Vagina (tissue), 2 donors: ENCODE measurements at places on chromosomes 4 and X. TPM values are rescaled to one million over a fixed set of nuclear protein-coding genes. Genes with fewer than 3 reads are reported as not detected.
A peak's percentile ranks its signal among the peaks of the same experiment; 100 is the strongest.

Gene USP9X
- 72.4 TPM for total RNA-seq

- H3K27me3 ChIP-seq = no peaks in the 10 kb centered on the region
- peak overlapping the region; percentile 68 for H3K27ac ChIP-seq
- DNase-seq = no peak
Observed at GRCh38 chr4:87120411-87121162, 99.8 kb downstream of the KLHL8 start.

- no peak overlapping the region for H3K4me3 ChIP-seq
- peaks cover 6% of the 10 kb centered on the region for H3K4me1 ChIP-seq
- H3K27me3 ChIP-seq = no peaks in the 10 kb centered on the region
- H3K36me3 ChIP-seq = no peaks in the 10 kb centered on the region
Observed at GRCh38 chr4:1556541-1557220, 127.4 kb downstream of the FAM53A start.

DNA sequence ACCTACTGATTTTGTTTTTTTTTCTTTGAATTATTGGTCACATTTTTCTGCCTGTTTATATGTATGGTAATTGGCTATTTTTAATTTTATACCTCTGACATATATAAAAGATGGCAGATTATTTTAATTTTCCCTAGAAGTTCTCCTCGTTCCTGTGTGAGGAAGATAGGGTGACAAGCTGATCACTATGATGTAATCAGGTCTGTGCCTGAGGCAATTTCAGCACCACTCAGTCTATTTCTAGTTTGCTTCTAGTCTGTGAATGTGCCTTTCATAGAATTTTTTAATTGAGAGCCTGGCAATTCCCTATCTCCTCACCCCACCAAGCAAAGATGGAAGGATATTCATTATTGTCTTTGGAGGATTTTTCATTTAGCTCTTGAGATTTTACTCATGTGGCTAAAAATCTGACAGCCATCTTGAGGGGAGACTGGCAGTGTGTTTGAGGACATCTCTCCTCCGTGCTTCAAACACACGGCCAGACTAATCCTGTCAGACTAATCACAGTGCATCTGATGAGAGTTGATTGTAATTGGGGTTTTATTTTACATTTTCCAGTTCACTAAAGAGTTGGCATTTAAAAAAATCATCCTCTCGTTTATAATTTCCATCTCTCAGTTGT is 500.3 kb downstream of the TRIML1 start:
- H3K27ac ChIP-seq = no peak overlapping the region
- DNase-seq = no peak
- H3K36me3 ChIP-seq = no peaks in the 10 kb centered on the region
- H3K4me3 ChIP-seq = no peak overlapping the region
- no peaks in the 10 kb centered on the region for H3K27me3 ChIP-seq

Gene DAPP1
- 22.6 TPM for total RNA-seq

DNA sequence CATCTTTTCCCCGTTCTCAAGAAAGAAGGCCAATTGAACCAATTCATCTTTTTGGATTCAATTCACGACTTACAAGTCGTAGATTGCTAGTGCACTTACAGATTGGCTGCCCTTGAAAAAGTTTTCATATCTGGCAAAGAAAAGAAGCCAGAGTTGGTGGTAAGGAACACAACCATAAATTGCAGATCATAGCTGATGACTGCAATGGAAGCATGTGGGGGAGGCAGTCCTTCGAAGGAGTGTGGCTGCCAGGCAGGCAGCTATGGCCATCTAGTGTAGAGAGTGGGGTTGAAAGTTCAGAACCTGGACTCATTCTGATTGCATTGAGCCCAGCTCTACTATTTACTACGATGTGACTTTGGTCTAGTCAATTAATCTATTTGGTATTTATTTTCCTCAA is 4.5 kb downstream of the GPM6A start:
- H3K27ac ChIP-seq = no peak overlapping the region
- H3K4me3 ChIP-seq = no peak overlapping the region
- H3K36me3 ChIP-seq = no peaks in the 10 kb centered on the region
- no peaks in the 10 kb centered on the region for H3K27me3 ChIP-seq

Gene GYG2
- 15.7 TPM for total RNA-seq

DNA sequence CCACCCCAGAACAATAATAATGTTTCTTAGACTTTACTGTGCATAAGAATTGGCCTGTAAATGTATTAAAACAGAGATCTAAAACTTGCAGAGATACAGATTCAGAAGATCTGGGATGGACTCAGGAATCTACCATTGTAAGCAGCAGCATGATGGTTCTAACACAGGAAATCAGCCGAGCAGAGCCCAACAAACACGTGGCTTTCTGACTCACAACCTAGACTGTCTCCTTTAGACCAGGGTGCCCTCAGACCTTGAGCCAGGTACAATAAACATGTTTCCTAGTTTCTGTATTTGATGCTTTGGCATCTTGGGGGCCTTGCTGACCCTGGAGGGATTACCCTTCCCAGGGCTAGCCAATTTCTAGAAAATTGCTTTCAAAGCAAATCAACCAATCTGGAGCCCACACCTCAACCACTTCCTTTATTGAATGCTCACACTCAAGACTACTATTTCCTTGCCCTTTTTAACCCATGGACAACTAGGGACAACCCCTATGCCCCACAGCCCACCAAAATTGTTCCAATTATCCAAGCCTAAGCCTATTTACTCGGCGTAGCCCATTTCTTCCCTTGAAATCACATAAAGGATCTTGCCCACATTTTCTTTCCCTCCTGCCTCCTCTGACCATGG is 80.5 kb downstream of the TBC1D9 start:
- no peaks in the 10 kb centered on the region for H3K36me3 ChIP-seq
- no peak overlapping the region for H3K27ac ChIP-seq
- H3K4me1 ChIP-seq = no peaks in the 10 kb centered on the region

GRCh38 chr4:77893451-77893850 is 30.8 kb downstream of the MRPL1 start:
- no peaks in the 10 kb centered on the region for H3K27me3 ChIP-seq
- H3K4me1 ChIP-seq = no peaks in the 10 kb centered on the region
- H3K27ac ChIP-seq = no peak overlapping the region
- H3K36me3 ChIP-seq = no peaks in the 10 kb centered on the region
- DNase-seq = no peak

Gene CDKL5
- 9.1 TPM for total RNA-seq

GRCh38 chr4:188975271-188975670 is 836.0 kb downstream of the TRIML1 start:
- H3K36me3 ChIP-seq = no peaks in the 10 kb centered on the region
- no peak overlapping the region for H3K4me3 ChIP-seq

Gene MAGEA11
- not detected for total RNA-seq

DNA sequence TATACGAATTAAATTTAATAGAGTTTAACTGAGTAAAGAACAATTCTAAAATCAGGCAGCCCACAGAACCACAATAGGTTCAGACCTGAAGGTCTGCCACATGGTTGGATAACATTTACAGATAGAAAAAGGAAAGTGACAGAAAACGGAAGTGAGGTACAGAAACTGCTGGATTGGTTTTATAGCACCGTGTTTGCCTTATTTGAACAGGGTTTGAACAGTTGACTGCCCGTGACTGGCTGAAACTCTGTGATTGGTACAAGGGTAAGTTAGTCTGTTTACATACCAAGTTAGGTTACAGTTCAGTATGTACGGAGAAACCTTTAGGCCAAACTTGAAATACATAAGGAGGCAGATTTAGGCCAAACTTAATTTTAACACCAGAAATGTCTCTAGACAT is 64.1 kb upstream of the ATXN3L start:
- H3K27ac ChIP-seq = no peak overlapping the region
- H3K4me1 ChIP-seq = no peaks in the 10 kb centered on the region
- no peaks in the 10 kb centered on the region for H3K27me3 ChIP-seq
- no peak overlapping the region for H3K4me3 ChIP-seq
- no peaks in the 10 kb centered on the region for H3K36me3 ChIP-seq

Gene SMARCA5
- 23.3 TPM for total RNA-seq

DNA sequence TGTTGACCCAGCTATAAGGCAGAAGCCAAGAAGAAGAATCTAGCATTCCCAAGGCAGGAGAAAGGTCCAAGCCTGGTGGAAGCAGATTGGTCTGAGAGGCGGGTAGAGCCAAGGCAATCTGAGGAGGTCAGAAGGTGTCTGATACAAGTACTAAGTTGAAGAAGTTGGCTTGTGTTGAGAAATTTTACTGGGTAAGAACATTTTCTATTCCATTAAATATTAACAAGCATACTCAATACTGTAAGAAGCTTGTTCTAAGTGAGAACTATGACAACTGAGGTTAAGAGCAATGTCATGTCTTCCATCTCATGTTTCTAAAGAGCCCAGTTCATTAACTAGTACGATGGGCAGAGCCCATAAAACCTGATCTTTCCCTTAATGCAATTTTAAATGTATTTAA is 75.0 kb downstream of the FAM13A start:
- no peak overlapping the region for H3K4me3 ChIP-seq
- H3K27me3 ChIP-seq = no peaks in the 10 kb centered on the region
- DNase-seq = no peak
- no peak overlapping the region for H3K27ac ChIP-seq
- no peaks in the 10 kb centered on the region for H3K36me3 ChIP-seq
- no peaks in the 10 kb centered on the region for H3K4me1 ChIP-seq

GRCh38 chr4:65738134-65738533 is 67.8 kb upstream of the EPHA5 start:
- DNase-seq = no peak
- H3K27ac ChIP-seq = no peak overlapping the region
- no peaks in the 10 kb centered on the region for H3K4me1 ChIP-seq
- no peaks in the 10 kb centered on the region for H3K36me3 ChIP-seq
- H3K27me3 ChIP-seq = no peaks in the 10 kb centered on the region

- peak overlapping the region; percentile 52 for H3K27ac ChIP-seq
- H3K4me3 ChIP-seq = peak overlapping the region; percentile 58
- no peaks in the 10 kb centered on the region for H3K36me3 ChIP-seq
- DNase-seq = no peak
- H3K4me1 ChIP-seq = peaks cover 25% of the 10 kb centered on the region
Observed at GRCh38 chr4:183905593-183906488, 734 bp downstream of the STOX2 start.

- H3K4me1 ChIP-seq = no peaks in the 10 kb centered on the region
- H3K27me3 ChIP-seq = no peaks in the 10 kb centered on the region
Observed at GRCh38 chr4:17817027-17817426, 6.2 kb downstream of the NCAPG start.

Gene TIMM8A
- total RNA-seq = 5.6 TPM

DNA sequence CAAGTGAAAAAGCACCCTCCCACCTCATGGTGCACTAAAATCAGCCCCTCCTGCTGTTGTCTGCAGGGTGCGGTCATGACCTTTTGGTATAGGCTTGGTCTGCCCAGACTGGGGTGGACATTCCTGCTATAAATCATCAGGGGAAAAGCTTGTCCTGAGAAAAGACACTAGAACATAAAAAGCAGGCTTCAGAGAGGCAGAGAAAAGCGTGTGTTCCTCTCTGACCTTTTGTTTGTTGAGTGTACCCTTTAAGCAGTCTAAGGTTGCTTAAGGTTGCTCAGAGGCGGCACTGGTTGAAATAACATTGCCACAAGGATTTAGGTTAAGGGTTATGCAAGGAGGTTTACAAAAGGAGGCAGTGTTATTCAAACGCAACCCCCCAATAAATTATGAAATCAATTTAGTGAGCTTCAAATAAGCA is 43.5 kb downstream of the CCDC158 start:
- no peak overlapping the region for H3K4me3 ChIP-seq
- H3K36me3 ChIP-seq = no peaks in the 10 kb centered on the region
- H3K4me1 ChIP-seq = no peaks in the 10 kb centered on the region
- no peak for DNase-seq
- H3K27ac ChIP-seq = no peak overlapping the region

- H3K4me1 ChIP-seq = peaks cover 8% of the 10 kb centered on the region
- H3K36me3 ChIP-seq = no peaks in the 10 kb centered on the region
- DNase-seq = no peak
- H3K4me3 ChIP-seq = no peak overlapping the region
- H3K27me3 ChIP-seq = no peaks in the 10 kb centered on the region
Observed at GRCh38 chr4:174503079-174503715, 19.1 kb downstream of the HPGD start.

Gene ERAS
- total RNA-seq = not detected

DNA sequence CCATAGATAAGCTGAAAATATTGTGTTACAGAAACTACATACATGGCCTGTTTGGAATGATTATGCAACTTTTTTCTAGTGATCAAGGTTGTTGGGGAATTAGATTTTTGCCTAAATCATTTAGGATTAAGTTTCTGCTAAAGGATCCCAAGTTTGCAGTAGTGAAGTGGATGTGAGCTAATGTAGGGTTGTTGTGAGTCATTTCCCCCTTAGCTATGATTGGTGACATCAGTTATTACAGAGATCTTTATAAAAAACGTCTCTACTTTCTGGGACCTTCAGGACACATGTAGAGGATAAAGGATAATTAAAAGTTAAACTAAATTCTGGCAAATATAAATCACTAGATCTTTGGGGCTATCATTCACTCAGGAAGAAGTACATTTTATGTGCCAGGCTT is 133.3 kb downstream of the GATB start:
- no peak overlapping the region for H3K4me3 ChIP-seq
- no peak overlapping the region for H3K27ac ChIP-seq
- H3K36me3 ChIP-seq = no peaks in the 10 kb centered on the region
- no peak for DNase-seq
- no peaks in the 10 kb centered on the region for H3K4me1 ChIP-seq

DNA sequence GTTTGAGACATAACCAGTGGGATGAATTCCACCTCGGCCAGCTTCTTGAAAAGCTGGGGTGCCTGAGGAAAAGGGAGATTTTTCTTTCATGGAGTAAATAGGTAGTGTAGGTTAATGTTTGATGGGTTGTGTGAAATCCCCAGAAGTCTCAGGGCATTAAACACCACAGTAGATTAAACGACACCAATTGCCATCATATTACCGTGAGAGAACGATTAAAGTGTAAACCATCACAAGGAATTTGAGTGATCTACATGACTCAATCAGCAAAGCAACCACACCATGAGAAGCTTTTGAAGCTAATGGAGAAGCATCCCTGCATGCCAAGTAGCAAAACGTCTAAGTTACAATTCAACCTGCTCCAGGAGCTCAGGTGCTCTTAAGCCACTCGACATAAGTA is 322.5 kb upstream of the GATB start:
- no peak for DNase-seq
- no peaks in the 10 kb centered on the region for H3K4me1 ChIP-seq
- no peaks in the 10 kb centered on the region for H3K36me3 ChIP-seq
- H3K4me3 ChIP-seq = no peak overlapping the region

Gene FAM53A
- total RNA-seq = 13.8 TPM

Gene ARL13A
- not detected for total RNA-seq

Gene GABRE
- total RNA-seq = 176 TPM

GRCh38 chrX:133702230-133702629 is 283.2 kb downstream of the GPC3 start:
- H3K4me3 ChIP-seq = no peak overlapping the region
- no peak for DNase-seq
- H3K27ac ChIP-seq = no peak overlapping the region
- H3K4me1 ChIP-seq = no peaks in the 10 kb centered on the region
- H3K27me3 ChIP-seq = no peaks in the 10 kb centered on the region

- DNase-seq = no peak
- no peaks in the 10 kb centered on the region for H3K27me3 ChIP-seq
- H3K36me3 ChIP-seq = no peaks in the 10 kb centered on the region
- H3K4me1 ChIP-seq = no peaks in the 10 kb centered on the region
- H3K4me3 ChIP-seq = no peak overlapping the region
Observed at GRCh38 chrX:129529685-129530281, 6.5 kb upstream of the SMARCA1 start.
